NCI-H526 treated with DMSO at 0.1 percent for 48 hours (cell line): ENCODE measurements at places on chromosomes 1 and 21.

GRCh38 chr1:36572142-36572715 is 89.5 kb upstream of the CSF3R start:
- no peak for DNase-seq

DNA sequence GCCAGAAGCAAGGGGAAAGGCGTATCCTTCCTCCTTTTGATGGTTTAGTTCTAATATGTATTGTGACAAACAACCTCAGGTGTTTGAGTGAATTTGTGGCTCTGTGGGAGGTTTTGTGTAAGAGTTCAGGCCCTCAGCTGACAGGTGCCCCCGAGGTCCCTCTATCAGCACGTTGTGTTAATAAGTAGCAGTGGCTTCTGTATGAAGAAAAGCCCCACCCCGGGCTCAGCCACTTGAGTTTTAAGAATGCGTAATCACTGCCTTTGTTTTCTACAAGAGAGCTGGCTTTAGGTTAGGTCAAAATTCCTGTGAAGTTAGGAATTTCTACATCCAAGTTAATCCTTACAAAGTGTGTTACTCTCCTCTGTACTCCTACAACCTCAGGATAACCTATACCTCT is 92.4 kb upstream of the PGBD5 start:
- DNase-seq, result no peak

DNA sequence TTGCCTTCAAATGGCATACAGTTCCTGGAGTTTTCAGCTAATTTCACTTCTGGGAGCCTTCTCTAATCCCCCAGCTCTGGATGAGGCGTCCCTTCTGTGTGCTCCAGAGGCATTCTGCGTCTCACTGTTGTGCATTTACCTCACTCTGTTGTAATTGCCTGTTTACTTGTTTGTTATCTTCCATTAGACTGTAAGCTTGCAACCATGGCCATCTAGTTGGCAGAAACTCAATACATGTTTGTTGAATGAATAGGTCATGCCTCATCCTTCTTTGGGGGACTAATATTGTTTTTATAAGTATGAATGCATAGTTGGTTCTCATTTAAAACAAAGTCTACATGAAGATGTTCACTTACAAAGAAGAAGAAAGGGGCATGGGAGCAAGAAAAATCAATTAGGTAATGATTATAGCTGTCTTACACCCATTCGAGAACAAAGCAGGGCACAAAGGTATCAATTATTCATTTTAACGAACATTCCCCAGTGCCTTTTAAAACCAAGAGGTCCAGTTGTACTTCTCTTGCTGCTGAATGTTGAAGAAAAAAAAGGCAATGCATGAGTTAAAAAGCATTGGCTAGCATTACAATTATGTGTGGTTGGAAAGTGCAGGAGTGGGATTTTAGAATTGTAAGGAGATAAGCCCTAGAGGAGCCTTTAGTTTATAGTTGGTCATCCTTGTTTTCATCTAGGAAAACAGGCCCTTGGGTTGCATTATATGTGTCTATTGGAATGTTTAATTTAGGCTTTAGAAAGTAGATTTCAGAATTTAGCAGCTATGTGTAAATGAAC is 6.0 kb downstream of the RGL1 start:
- no peak for DNase-seq

- no peak for DNase-seq
Measured at GRCh38 chr1:231272880-231273279, 31.9 kb downstream of the GNPAT start.

GRCh38 chr1:28282426-28283407 is 23.4 kb downstream of the SESN2 start:
- no peak for DNase-seq

GRCh38 chr21:45538381-45539045 is 3.7 kb downstream of the SLC19A1 start:
- DNase-seq, result no peak

- DNase-seq, result peak; percentile 18
Measured at GRCh38 chr1:9234223-9235095, at the start of gene H6PD. Gene H6PD, plus strand, starts transcription at chr1:9234774. Its CDS starts 10,161 bp downstream, at chr1:9244935.

GRCh38 chr1:24920533-24920925 is 9.5 kb downstream of the RUNX3 start:
- no peak for DNase-seq

GRCh38 chr1:173447224-173447623 is 29.9 kb upstream of the PRDX6 start:
- DNase-seq, result no peak

- DNase-seq, result no peak
Measured at GRCh38 chr1:119873135-119874015, 22.9 kb downstream of the ADAM30 start.

GRCh38 chr1:177282976-177283375 is 112.2 kb downstream of the BRINP2 start:
- DNase-seq, result no peak

DNA sequence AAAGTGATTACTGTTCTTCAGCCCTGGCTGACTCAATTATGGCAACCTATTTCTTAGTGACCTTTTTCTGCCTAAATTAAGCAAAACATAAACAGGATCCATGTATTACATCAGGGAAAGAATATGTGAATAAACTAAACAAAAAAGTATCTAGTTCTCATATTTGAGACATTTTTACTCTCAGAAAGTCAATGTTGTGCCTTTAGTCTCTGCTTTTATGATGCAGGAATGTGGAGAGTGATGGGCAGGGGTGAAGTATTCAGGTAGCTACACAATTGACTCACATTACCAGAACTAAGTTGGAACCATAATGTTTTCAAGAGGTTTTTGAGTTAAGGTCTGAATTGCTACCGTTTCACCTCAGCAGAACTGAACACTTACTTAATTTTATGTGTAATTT is 462.7 kb upstream of the CXADR start:
- DNase-seq, result no peak

GRCh38 chr1:202505356-202505755 is 156.9 kb downstream of the PPP1R12B start:
- no peak for DNase-seq

GRCh38 chr1:183804387-183804786 is 533 bp upstream of the RGL1 start:
- peak; percentile 89 for DNase-seq
